ENCODE measurements at places on chromosomes 3 and 15.
A peak's percentile ranks its signal among the peaks of the same experiment; 100 is the strongest.

- DNase-seq: peak; percentile 13
Observed at GRCh38 chr3:125003369-125003853, 52.4 kb downstream of the HEG1 start.

DNA sequence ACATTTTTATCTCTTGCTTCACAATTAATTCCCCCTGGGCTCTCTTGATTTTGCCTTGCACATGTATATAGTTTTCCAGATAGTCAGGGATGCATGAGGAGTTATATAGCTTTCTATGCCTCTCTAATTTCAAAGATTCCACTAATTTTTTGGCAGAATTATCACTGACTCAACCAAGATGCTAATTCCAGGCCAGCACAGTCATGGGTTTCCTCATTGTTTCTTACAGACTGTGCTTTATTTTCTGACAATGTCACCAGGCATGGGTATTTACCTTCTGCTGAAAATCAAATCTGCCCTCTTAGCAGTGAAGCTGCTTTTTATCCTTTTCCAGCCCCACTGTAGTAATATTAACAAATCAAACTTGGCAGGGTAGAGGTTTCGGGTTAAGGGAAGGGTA is 1520.6 kb upstream of the CADM2 start:
- no peak for DNase-seq

DNA sequence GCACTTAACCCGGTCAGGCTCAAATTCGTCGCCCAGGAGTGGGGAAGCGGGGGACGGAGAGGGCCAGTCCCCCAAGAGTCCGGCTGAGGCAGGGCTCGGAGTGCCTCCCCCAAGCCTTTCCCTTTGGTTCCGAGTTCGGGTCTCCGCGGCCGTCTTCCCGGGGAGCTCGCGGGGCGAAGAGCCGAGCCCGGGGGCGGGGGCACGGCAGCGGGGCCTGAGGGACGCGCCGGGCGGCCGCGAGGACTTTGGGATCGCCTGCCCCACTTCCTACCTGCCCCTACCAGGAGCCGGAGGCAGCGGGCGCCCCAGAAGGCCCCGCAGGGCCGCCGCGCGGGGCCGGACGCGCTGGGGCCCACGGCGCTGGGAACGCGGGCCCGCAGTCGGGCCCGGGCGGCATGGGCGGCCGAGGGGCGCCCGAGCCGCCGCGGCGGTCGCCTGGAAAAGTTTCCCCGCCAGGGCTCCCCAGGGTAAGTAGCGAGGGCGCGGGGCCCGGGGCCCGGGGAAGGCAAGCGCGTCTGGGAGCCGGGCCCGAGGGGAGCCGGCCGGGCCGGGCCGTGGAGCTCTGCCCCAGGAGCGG is 2.8 kb downstream of the FURIN start:
- no peak for DNase-seq

GRCh38 chr3:46368569-46368968 is 2.2 kb upstream of the CCR5 start:
- peak; percentile 16 for DNase-seq

DNA sequence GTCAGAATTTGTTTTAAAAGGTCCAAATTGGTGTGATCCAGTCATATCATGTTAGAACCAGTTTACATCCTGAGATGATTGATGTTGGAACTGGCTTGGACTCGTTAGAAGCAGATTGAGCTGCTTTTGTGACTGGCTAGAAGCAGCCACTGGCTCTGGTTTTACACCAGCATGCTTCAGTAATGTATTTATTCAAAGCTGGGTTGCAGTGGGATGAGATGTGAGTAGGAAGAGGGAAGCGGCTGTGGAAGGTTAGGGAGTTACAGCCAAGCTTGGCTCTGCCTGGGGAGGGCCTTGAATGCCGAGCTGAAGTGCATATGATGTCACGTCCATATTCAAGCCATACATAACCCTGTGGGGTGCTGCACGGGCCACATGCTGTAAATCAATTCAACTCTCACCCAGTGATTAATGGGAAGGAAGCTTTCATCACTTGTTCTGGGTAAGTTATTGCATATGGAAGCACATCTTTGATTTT is 104.0 kb upstream of the SMAD3 start:
- DNase-seq: no peak

GRCh38 chr3:121517953-121518655 is 27.7 kb downstream of the POLQ start:
- no peak for DNase-seq

GRCh38 chr3:94356581-94356980 is 293.7 kb downstream of the NSUN3 start:
- no peak for DNase-seq

- DNase-seq: no peak
Observed at GRCh38 chr15:74723754-74724334, 1.5 kb downstream of the CYP1A1 start.

- DNase-seq: no peak
Observed at GRCh38 chr15:49669288-49669687, 48.4 kb downstream of the DTWD1 start.

DNA sequence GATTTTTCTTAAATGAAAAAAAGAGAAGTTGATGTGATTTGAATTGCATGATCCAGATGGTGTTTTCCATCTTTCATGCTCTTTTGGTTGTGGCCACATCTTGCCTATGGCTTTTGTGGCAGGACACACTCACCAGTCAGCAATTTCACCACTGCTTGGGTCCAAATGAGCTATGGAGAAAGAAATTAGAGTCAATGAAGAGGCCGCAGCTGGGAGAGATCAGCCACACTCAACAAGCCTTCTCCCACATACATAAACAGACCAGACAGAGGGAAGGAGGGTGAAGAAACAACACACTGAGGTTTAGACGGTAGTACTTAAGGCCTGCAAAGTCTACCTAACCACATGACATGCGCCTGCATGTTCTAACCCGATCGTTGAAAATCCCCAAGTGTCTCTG is 110.7 kb upstream of the CDIN1 start:
- DNase-seq: no peak

- DNase-seq: no peak
Observed at GRCh38 chr3:96863129-96863740, 48.8 kb downstream of the EPHA6 start.

GRCh38 chr3:49841806-49842205 is 14.6 kb downstream of the TRAIP start:
- DNase-seq: no peak

GRCh38 chr3:142910280-142910679 is 21.4 kb upstream of the PCOLCE2 start:
- no peak for DNase-seq

DNA sequence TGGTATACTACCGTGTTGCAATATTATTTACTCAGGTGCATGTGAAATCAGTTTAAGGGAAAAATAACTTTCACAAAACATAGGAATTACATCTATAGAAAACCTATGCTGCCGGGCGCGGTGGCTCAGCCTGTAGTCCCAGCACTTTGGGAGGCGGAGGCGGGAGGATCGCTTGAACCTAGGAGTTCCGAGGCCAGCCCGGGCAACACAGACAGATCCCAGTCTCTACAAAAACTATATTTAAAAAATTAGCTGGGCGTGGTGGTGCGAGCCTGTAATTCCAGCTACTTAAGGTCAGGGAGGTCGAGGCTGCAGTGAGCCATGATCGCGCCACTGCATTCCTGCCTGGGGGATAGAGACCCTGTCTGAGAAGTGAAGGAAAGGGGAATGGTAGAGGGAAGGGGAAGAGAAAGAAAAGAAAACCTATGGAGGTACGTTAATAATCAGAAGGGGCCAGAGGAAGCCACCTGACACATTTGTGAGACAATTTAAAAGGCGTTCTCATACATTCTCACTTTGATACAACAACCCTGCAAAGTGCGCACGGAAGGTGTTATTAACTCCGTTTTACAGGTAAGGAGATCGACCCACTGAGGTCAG is 456 bp upstream of the TMEM62 start:
- no peak for DNase-seq

- DNase-seq: no peak
Observed at GRCh38 chr3:146968204-146968651, 363.1 kb upstream of the PLSCR5 start.

DNA sequence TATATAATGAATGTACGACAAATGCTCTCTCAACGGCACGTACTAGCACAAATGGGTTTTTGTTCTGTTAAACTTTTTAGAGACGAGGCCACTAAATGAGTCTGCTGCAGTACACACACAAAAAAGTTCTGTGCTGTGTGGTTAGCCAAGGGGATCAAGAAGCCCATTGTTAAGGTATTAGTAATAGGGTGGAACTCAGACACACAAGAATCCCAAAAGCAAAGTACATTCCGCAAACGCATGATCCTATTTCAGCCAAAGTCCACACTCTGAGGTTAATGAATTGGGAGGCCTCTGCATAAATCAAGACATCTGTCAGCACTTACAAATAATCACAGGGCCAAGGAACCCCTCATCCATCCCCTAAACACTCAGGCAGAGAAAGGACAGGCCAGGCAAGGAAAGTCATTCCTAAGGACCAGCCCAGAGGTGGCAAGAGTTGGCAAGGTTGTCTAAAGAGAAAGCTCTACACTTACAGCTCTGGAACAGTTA is 12.1 kb downstream of the OSBPL10 start:
- no peak for DNase-seq

GRCh38 chr3:123730829-123731228 is 146.0 kb upstream of the HACD2 start:
- DNase-seq: no peak
